Type B pancreatic cell (in vitro differentiated cells): ENCODE measurements at places on chromosomes 7 and 10.

DNA sequence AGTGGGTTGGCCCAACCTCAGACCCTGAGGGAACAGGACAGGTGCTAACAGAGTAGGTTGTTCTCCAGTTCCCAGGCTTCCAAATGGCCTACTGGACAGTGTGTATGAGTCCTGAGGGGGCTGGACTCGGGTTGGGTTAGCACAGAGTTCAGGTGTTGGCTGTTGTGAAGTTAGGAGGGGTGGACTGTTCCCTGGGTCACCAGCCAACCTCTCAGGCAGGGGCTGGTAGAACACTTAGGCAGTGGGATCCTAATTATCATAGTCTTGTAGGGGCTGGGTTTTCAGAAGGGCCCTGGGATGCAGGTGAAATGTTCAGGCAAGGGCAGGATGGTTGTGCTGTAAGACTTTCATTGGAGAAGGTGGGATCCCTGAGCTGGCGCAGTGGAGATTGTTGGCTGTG lies 293.0 kb downstream of the ZWINT start:
- no peaks in the 10 kb centered on the region for H3K27me3 ChIP-seq
- H3K27ac ChIP-seq, result no peak overlapping the region
- no peak for DNase-seq
- H3K4me3 ChIP-seq, result no peak overlapping the region
- H3K4me1 ChIP-seq, result no peaks in the 10 kb centered on the region
- H3K36me3 ChIP-seq, result no peaks in the 10 kb centered on the region

DNA sequence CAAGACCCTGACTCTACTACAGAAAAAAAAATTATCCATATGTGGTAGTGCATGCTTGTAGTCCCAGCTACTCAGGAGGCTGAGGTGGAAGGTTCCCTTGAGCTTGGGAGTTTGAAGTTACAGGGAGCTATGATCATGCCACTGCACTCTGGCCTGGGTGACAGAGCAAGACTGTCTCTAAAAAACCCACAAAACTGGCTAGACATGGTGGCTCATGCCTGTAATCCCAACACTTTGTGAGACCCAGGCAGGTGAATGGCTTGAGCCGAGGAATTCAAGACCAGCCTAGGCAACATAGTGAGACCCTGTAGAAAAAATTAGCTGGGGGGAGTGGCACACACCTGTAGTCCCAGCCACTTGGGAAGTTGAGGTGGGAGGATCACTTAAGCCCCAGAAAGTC lies 32.9 kb upstream of the CHST3 start:
- H3K27ac ChIP-seq, result no peak overlapping the region
- no peak for DNase-seq
- H3K4me1 ChIP-seq, result no peaks in the 10 kb centered on the region
- no peak overlapping the region for H3K4me3 ChIP-seq

DNA sequence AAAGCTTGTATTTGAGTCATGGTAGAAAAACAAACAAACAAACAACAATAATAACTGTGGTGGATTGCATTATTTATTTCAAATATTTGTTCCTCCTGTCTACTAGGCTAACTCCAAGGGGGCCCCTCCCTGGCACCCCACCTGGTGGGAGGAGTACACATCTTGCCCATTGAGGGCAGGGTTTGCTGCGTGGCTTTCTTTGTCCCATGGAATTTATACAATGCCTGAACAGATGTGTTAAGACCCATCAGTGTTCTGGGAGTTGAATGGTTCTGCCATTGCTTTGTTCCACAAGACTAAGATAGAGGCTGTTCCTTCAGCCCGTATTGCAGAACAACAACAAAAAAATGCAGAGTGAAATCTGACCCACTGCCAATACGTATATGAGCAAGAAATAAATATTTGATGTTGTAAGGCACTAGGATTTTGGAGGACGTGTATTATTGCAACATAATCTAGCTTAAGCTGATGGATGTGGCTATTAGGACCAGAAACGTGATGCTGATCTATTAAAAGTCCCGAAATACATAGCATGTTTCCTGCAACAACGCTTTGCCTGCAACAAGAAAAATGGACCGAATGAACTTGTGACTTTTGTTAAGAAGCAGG lies 119.1 kb upstream of the JCAD start:
- no peaks in the 10 kb centered on the region for H3K36me3 ChIP-seq
- H3K4me3 ChIP-seq, result no peak overlapping the region

DNA sequence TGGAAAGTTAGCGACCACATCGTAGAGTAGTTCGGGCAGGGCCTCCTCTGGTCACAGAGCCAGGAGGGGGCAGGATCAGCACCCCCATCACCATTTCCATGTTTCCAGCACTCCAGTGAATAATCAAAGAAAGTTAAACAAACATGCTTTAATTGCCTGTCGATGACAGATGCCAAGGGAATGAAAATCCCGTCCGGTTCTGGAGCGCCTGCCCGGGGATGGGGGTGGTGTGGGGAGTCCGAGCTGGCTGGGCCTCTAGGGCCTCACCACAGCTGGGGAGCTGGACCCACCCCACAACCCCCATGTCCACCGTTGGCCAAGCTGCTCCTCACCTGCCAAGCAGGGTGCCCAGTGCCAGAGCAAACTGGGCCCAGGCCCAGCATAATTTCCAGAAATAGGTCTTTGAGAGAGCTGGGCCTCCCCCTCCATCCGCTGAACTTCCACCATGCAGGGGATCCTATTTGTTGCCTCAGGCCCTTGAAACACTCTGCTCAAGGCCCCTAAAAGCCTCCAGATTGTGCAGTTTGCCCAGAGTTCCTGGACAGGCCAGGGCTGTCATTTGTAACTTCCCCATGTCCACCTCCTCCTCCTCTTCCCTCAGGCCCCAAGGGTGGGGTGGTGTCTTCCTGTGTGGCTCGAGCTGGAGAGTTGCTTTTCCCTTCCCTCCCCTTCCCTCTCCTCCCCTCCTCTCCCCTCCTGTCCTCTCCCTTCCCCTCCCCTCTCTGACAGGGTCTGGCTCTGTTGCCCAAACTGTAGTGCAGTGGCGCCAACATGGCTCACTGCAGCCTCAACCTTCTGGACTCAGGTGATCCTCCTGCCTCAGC lies 101.0 kb downstream of the MYL10 start:
- H3K27me3 ChIP-seq, result no peaks in the 10 kb centered on the region
- H3K4me1 ChIP-seq, result peaks cover 13% of the 10 kb centered on the region
- H3K4me3 ChIP-seq, result no peak overlapping the region
- no peak for DNase-seq

GRCh38 chr10:79209831-79210230 lies 137.4 kb upstream of the PPIF start:
- no peak overlapping the region for H3K27ac ChIP-seq
- no peak for DNase-seq
- no peak overlapping the region for H3K4me3 ChIP-seq
- H3K36me3 ChIP-seq, result peaks cover 15% of the 10 kb centered on the region
- no peaks in the 10 kb centered on the region for H3K27me3 ChIP-seq

DNA sequence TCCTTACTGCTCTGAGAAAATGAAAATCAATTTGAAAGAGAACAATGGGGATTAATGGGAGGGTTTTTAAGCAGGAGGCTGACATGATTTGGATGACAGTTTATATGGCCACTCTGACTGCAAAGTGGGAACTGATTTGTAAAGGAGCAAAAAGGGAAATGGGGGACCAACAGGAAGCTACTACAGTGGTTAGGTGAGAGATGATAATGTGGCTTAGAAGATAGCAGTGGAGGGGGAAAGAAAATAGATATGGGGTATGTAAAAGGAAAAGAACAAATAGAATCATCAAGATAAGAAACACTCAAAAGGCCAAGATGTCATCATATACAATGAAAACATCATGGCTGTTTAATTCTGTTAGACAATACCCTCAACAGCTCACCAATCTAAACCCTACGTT lies 177.5 kb downstream of the ANK3 start:
- H3K27ac ChIP-seq, result no peak overlapping the region
- no peak for DNase-seq
- no peak overlapping the region for H3K4me3 ChIP-seq
- H3K4me1 ChIP-seq, result no peaks in the 10 kb centered on the region

DNA sequence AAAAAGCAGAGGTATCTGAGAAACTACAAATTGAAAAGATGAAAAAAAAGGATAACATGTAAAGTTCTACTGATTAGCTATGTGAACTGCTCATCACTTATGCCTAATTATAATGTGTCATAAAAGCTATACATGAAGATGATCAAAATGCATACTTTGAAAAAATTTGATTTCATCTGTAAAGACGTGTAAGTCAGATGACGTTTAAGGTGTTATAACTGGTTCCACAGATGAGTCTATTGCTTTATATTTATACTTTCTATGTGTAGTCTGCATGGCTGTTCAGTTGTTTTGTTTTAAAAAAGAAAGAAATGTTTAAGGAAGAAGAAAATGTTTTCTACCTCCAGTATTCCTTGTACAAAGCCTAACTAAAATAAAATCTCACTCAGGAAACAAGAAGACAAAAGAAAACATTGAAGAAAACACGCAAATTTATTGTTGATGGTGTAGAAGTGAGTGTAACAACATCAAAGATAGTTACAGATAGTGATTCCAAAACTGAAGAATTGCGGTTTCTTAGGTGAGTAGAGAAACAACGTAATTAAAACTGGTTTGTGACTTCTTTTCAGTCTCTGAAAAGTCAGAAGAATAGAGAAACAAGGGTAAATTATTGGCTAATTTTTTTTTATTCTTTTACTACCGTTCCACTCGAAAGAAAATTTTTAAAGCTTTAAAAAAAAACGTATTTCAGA lies 38.4 kb downstream of the SLK start:
- H3K4me1 ChIP-seq, result no peaks in the 10 kb centered on the region
- no peak overlapping the region for H3K4me3 ChIP-seq
- H3K27ac ChIP-seq, result no peak overlapping the region
- H3K36me3 ChIP-seq, result peaks cover 28% of the 10 kb centered on the region
- DNase-seq, result no peak

DNA sequence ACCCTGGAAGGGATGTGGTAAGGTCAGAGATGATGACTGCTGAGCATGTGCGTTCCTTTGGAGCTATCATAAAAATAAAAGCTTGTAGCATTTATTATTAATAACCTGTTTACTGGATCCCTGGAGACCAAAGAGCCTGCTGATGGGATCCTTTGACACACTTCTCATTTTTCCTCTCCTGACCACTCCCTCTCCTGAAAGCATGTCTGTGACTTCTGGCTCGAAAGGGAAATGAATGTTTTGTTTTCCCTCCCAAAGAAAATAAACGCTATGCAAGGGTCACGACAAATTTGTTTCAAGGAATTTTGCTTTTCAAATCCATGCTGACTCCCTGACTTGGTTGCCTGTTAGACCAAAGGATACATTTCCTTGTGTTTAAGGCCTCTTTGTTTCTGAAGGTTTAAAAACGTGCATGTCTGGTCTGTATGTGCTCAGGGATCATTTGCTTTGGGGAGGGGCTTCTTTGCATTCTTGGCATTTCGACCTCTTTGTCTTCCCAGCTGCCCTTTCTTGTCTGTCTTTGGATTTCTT lies 185.1 kb upstream of the AGK start:
- peaks cover 32% of the 10 kb centered on the region for H3K4me1 ChIP-seq
- peak overlapping the region; percentile 7 for H3K4me3 ChIP-seq
- DNase-seq, result no peak
- H3K27me3 ChIP-seq, result peaks cover 2% of the 10 kb centered on the region
- H3K27ac ChIP-seq, result peak overlapping the region; percentile 68
- H3K36me3 ChIP-seq, result no peaks in the 10 kb centered on the region

DNA sequence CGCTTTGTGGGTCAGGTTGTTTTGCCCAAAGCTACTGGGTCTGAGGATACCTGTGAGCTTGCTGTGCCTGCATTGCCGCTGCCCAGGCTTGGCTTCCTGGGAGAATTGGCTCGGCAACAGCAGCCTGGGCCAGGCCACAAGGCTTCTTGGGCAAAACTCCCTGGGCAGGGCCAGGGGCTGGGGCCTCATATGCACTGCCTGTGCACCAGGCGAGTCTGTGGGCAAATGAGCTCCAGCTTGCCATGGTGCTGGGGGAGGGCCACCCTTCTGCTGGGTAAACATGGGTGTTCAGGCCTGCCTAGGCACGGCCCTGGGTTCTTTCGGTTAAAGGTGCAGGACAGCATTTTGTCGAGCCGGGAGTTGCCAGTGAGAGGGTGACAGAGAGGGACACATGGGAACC lies 19.4 kb downstream of the ZMIZ1 start:
- H3K36me3 ChIP-seq, result peaks cover 9% of the 10 kb centered on the region
- H3K27me3 ChIP-seq, result no peaks in the 10 kb centered on the region
- DNase-seq, result no peak
- H3K4me1 ChIP-seq, result peaks cover 68% of the 10 kb centered on the region
- H3K4me3 ChIP-seq, result no peak overlapping the region

GRCh38 chr7:133056370-133057238 lies 25.3 kb downstream of the CHCHD3 start:
- DNase-seq, result no peak
- H3K27me3 ChIP-seq, result no peaks in the 10 kb centered on the region
- no peak overlapping the region for H3K27ac ChIP-seq
- peaks cover 28% of the 10 kb centered on the region for H3K4me1 ChIP-seq

GRCh38 chr7:79284211-79284610 lies 169.3 kb downstream of the MAGI2 start:
- no peak overlapping the region for H3K27ac ChIP-seq
- H3K27me3 ChIP-seq, result peaks cover 10% of the 10 kb centered on the region
- no peaks in the 10 kb centered on the region for H3K36me3 ChIP-seq
- DNase-seq, result no peak
- H3K4me3 ChIP-seq, result no peak overlapping the region

GRCh38 chr7:135808206-135808605 lies 59.6 kb upstream of the FAM180A start:
- no peak overlapping the region for H3K27ac ChIP-seq
- peaks cover 21% of the 10 kb centered on the region for H3K4me1 ChIP-seq
- no peak overlapping the region for H3K4me3 ChIP-seq
- no peaks in the 10 kb centered on the region for H3K36me3 ChIP-seq
- H3K27me3 ChIP-seq, result no peaks in the 10 kb centered on the region
- DNase-seq, result no peak

- H3K27me3 ChIP-seq, result peaks cover 4% of the 10 kb centered on the region
- H3K27ac ChIP-seq, result no peak overlapping the region
- H3K36me3 ChIP-seq, result no peaks in the 10 kb centered on the region
- DNase-seq, result no peak
Observed at GRCh38 chr7:45084901-45085618, 3.7 kb downstream of the NACAD start.

GRCh38 chr7:964401-965231 lies 10.1 kb upstream of the ADAP1 start:
- no peak overlapping the region for H3K4me3 ChIP-seq
- H3K36me3 ChIP-seq, result peaks cover 4% of the 10 kb centered on the region
- no peaks in the 10 kb centered on the region for H3K27me3 ChIP-seq
- H3K27ac ChIP-seq, result peak overlapping the region; percentile 75
- DNase-seq, result no peak

GRCh38 chr10:13099666-13100348 lies at the start of gene OPTN:
Gene OPTN, plus strand, starts transcription at chr10:13100163. Its CDS starts 8,960 bp downstream, at chr10:13109123.
- DNase-seq, result peak; percentile 86
- H3K27me3 ChIP-seq, result no peaks in the 10 kb centered on the region
- peaks cover 19% of the 10 kb centered on the region for H3K4me1 ChIP-seq
- H3K27ac ChIP-seq, result peak within 1 kb of the TSS; percentile 96
- H3K36me3 ChIP-seq, result peaks cover 12% of the 10 kb centered on the region

GRCh38 chr10:89280508-89280907 lies 21.3 kb upstream of the IFIT2 start:
- H3K36me3 ChIP-seq, result no peaks in the 10 kb centered on the region
- H3K4me1 ChIP-seq, result peaks cover 51% of the 10 kb centered on the region

DNA sequence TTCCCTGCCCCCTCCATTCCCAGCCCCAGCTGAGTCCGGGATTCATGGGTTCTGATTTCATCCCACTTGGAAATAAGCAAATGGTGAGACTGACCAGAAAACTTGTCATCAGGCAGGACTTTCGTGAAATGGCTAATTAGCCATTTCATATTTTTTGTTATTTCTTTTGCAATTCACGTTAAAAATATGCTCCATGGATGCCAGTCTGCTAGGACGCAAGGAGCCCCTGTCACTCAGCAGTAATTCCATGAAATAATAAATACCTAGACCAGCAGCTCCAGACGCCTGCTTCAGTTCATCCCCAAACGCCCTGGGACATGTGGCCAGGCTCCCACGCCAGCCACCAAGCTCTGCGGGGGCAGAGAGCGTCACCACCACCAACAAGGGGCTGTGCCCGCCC lies 111.0 kb downstream of the TRIL start:
- H3K4me1 ChIP-seq, result peaks cover 16% of the 10 kb centered on the region
- no peak for DNase-seq
- peaks cover 30% of the 10 kb centered on the region for H3K27me3 ChIP-seq
- no peaks in the 10 kb centered on the region for H3K36me3 ChIP-seq
